ENCODE measurements at places on chromosomes 6 and 20.

DNA sequence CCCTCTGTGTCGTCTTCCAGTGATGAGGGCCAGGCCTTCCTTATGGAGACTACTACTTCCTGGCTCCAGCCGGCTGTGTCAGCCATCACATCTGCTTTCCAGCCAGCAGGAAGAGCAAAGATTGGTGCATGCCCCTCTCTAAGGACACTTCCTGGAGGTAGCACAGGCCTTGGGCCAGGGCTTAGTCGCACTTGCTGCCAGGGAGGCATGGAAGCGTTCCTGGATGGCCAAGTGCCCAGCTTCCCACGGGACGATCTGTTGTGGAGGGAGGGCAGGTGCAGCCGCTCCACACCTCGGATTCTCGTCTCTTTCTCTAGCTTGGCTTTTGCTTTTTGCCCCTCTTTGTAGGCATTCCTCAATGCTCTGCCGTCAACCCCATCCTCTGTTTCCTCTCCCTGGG is 11.9 kb downstream of the ERMARD start:
- no peak for DNase-seq

DNA sequence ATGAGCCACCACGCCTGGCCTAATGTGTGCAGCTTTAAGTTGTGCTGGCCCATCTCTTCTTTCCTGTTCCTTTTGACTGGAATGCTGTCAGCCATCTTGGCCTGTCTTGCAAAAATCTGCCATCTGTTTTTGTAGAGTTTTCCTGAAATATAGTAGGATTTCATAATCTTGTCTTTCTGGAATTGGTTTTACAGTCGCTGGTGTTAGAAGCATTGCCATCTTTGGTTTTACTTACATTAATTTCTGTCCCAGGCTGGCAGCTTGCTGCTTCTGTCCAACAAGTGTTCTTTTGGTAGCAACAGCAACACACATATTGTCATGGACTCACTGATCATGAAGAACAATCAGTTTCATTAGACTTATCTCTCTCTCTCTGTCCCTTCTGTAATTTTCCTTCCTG is 29.1 kb upstream of the TULP1 start:
- no peak for DNase-seq

GRCh38 chr6:144090384-144090783 is 5.0 kb downstream of the SF3B5 start:
- no peak for DNase-seq

DNA sequence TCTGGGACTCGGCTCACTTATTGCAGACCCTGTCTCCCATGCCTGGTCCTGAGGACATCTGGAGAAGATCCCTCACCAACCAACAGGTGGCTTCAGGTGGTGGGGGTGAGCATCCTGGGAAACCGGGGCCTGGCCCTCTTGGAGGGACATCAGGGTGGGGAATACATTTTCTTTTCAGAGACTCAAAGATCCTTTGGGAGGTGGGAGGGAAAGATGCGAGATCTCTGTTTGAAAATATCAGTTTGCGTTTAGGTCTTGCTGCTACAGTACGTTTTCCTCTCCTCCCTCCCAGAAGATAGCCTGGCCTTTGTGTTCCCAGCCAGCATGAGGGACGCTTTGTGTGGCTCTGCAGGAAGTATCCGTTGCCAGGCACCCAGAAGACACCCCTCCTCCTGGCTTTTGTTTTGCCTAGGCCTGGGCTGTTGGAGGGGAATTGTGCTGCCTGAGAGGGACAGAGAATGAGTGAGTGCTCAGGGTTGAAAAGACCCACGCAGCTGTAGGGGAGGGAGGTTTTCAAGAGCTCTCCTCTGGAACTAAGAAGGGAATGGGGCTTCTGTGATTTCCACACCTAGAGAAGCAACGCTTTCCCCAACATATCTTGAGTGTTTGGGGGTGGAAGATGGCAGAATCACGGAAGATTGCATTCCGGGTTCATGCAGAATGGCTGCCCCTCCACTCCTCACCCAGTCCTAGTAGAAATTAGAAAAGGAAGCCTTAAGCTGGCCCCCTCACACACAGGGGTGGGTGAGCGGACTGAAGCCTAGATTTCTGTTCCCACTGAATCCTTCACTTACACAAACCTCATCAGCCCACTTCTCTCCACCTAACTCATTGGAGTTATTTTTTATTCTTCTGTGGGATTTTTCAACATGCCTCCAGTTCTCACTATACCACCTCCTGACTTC is 22.0 kb upstream of the SLC2A12 start:
- DNase-seq: no peak

DNA sequence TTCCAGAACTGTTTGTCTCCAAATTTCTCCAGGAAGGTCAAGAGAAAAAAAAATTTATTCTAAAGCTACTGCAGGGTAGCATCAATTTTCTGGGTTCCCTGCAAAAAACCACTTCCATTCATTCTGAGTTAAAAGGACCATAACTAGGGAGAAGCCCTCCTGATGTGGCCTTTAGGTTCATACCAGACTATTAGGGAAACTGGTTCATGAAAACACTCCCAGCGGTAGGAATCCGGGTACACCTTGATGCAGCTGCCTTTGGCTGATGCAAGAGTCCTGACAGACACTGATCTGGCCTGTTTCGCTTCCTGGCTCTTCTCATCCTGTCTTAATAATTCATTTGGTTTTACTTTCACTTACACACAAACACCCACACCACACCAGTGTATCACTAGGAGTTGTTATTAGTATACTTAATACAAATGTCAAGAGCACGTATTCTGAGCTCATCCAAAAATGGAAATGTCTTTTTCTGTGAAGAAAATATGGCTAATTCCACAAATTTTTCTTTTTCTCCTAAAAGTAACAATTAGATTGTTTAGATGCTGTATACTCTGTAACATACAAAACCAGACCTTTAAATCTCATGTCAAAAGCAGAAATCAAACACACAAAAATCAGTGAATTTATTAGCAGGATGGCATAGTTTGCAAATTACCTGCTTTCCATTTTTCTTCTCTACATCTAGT is 38.4 kb upstream of the ARHGAP18 start:
- no peak for DNase-seq

DNA sequence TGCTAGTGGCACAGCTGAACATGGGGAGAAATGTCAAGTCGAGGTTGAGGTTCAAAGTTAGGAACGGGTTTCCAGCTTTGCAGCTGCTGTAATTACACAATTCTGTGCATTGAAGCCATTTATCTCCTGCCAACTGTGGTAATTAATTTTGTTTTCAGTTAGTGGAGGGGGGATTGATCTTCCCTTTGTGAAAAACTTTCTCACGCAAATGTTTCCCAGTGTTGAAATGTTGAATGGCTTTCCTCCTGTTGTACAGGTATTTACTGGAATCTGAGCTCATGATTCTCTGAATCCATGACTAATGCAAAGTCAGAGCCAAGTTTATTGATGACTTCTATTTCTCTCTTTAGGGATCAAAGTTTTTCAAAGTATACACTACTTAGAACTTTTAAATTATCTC is 198.4 kb upstream of the SLC35B3 start:
- DNase-seq: no peak

DNA sequence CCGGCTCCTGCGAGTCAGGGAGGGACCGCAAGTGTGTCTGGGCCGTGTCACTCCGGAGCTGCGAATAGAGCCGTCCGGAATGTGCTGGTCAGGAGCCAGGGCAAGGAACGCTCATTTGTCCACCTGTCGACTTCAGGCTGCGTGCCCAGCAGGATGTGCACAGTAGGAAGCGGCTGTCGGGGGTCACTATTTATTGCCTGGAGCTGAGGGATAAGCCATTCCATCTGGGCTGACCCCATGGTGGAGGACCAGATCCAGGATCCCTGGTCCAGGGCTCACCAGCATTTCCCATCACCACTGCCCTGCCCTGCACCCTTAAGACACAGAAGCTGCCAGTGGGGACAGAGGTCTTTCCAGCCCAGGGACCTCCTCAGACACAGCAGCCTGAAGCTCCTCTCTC is 14.7 kb downstream of the NTSR1 start:
- no peak for DNase-seq

- no peak for DNase-seq
These were observed 83.8 kb upstream of the FOXO3 start for GRCh38 chr6:108476847-108477430.

DNA sequence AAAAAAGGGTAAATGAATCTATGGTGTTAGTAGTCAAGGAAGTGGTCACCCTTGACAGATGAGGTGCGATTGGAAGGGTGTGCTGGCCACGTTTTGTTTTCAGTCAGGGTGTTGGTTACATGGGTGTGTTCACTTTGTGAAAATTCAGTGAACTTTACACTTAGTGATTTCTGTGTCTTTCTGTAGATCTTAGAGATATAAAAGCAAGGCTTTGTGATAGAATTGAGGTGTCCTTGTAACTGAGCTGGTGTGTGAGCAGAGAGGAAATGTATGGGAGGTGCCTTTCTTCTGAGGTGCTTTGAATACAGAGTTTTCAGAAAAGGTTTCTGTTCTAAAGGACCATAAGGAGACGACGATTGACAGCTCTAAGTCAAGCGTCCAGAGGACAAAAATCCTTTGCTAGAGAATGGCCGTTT is 90.5 kb downstream of the SAMD3 start:
- DNase-seq: no peak

- DNase-seq: no peak
These were observed 525.2 kb downstream of the PKHD1 start for GRCh38 chr6:51562198-51562597.

GRCh38 chr20:36399969-36400545 is 93.9 kb downstream of the DLGAP4 start:
- no peak for DNase-seq

GRCh38 chr20:38520261-38520660 is 47.6 kb downstream of the RALGAPB start:
- DNase-seq: no peak

- DNase-seq: no peak
These were observed 58.9 kb downstream of the UST start for GRCh38 chr6:148805777-148806176.

DNA sequence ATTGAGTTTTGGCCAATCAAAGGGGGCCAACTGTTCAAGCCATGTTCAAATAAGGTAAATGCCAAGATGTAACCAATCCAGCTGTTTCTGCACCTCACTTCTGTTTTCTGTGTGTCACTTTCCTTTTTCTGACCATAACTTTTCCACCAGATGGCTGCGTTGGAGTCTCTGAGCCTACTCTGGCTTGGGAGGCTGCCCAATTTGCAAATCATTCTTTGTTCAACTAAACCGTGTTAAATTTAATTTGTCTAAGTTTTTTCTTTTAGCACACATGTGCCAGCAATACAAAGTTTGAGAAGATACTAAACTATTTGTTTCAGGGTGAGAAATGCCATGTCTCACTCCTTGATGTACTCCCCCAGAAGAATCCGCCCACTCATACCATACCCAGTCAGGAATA is 52.1 kb downstream of the IYD start:
- no peak for DNase-seq

DNA sequence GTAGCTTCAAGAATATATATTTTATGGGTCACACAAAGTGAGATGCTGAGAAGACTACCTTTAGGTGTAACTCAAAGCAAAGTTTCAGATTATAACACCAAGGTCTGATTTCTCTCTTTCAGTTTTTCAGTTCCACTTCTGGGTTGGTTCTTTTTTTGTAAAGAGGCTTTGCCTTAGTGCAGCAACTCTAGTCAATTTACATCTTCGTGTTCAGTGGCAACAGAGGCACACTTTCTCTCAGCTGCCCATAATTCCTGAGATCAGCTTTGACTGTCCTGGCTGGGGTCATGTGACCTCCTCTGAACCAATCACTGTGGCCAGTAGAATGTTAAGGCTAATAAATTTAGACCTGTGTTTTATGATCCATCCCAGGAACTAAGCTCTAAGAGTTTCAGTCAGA is 120.2 kb downstream of the TINAG start:
- DNase-seq: no peak

All from thoracic aorta (tissue), 2 donors.